ENCODE measurements at places on chromosomes 3 and 15. TPM values are rescaled to one million over a fixed set of nuclear protein-coding genes. Genes with fewer than 3 reads are reported as not detected.

GRCh38 chr3:174784206-174784934 lies 74.8 kb upstream of the NAALADL2 start:
- no peaks in the 10 kb centered on the region for H3K36me3 ChIP-seq
- H3K4me1 ChIP-seq = no peaks in the 10 kb centered on the region
- DNase-seq = peak; percentile 74
- H3K4me3 ChIP-seq = no peak overlapping the region
- H3K27ac ChIP-seq = no peak overlapping the region

ABI3BP gene
- polyA plus RNA-seq = 26.7 TPM

DNA sequence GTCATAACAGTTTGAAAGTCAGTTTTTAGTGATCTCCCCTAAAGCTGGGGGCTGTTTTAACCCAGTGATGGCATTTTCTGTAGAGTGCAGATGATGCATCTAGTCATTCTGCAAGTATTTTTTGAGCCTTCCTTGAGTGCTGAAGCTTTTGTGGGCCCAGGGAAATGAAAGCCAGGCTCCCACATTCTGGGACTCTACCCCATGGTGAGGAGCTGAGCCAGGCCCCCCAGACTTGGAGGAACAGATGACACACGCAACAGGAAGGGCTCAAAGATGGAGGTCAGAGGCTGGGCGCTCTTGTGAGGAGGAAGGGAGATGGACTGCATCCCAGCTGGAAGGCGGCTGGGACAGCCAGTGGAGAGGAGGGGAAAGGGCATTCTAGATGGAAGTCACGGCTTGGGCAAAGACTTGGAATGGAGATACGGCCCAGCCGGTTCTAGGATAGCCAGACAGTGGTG lies 40.8 kb downstream of the MRAS start:
- H3K27me3 ChIP-seq = no peaks in the 10 kb centered on the region
- no peaks in the 10 kb centered on the region for H3K36me3 ChIP-seq
- H3K27ac ChIP-seq = peak overlapping the region; percentile 2
- H3K4me3 ChIP-seq = no peak overlapping the region
- DNase-seq = peak; percentile 12

DISP2 gene
- polyA plus RNA-seq = 0.42 TPM

GRCh38 chr3:182808041-182808770 lies 14.9 kb downstream of the ATP11B start:
- peaks cover 1% of the 10 kb centered on the region for H3K4me1 ChIP-seq
- DNase-seq = no peak
- no peak overlapping the region for H3K4me3 ChIP-seq

SYNPR gene
- polyA plus RNA-seq = not detected

DNA sequence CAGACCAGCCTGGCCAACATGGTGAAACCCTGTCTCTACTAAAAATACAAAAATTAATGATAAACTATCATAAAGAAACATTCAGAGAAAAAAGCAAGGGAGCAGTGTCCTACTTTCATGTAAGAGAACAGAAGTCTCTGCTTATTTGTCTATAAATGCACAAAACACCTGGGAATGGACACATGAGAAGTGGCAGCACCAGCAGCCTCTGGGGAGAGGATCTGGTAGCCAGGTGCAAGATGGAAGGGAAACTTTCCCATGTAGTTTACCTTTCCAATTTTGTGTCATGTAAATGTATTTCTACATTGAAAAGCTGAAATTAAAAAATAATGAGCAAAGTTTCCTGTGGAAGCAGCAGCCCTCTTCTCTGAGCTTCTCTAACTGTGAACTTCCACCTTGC lies 18.8 kb downstream of the SCAP start:
- H3K27ac ChIP-seq = no peak overlapping the region
- no peak overlapping the region for H3K4me3 ChIP-seq
- H3K36me3 ChIP-seq = no peaks in the 10 kb centered on the region
- no peaks in the 10 kb centered on the region for H3K27me3 ChIP-seq
- no peak for DNase-seq

MAN2A2 gene
- 55.5 TPM for polyA plus RNA-seq

DNA sequence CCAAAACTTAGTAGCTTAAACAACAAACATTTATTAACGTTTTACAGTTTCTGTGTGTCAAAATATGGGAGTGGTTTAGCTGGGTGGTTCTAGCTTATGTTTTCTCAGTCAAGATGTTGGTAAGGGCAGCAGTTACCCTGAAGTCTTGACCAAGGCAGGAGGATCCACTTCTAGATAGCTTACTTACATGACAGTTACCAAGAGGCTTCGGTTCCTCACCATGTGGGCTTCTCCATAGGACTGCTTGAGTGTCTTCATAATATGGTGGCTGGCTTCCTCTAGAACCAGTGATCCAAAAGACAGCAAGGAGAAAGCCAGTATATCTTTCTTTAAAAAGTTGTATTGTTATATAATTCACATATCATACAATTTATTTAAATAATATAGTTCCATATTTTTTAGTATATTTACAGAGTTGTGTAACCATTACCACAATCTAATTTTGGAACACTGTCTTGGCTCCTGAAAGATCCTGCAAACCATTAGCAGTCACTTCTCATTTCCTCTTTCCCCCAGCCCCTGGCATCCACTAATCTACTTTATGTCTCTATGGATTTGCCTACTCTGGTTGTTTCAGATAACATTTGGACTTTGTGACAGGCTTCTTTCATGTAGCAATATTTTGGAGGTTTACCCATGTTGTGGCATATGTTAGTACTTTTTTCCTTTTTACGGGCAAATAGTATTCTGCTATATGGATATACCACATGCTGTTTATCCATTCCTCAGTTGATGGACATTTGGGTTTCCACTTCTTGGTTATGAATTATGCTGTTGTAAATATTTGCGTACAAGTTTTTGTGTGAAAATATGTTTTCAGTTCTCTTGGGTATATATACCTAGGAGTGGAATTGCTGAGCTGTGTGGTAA lies 33.3 kb downstream of the MAPK6 start:
- no peak for DNase-seq
- peaks cover 25% of the 10 kb centered on the region for H3K36me3 ChIP-seq
- no peak overlapping the region for H3K4me3 ChIP-seq
- H3K27ac ChIP-seq = no peak overlapping the region
- no peaks in the 10 kb centered on the region for H3K27me3 ChIP-seq

DNA sequence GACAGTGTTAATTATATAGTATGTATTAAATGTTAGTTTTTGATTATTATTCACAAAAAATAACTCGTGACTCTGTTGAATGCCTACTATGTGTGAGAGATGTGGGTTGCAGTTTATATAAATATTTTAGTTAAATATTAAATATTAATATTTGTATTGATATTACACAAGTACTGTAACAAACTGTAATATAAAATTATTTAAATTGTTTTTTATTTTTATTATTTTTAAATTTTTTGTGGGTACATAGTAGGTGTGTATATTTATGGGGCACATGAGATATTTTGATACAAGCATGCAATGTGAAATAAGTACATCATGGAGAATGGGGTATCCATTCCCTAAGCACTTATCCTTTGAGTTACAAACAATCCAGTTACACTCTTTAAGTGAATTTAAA lies 196.1 kb upstream of the ZNF717 start:
- no peak overlapping the region for H3K27ac ChIP-seq
- H3K4me1 ChIP-seq = no peaks in the 10 kb centered on the region
- H3K4me3 ChIP-seq = no peak overlapping the region
- H3K36me3 ChIP-seq = no peaks in the 10 kb centered on the region
- H3K27me3 ChIP-seq = no peaks in the 10 kb centered on the region

DNA sequence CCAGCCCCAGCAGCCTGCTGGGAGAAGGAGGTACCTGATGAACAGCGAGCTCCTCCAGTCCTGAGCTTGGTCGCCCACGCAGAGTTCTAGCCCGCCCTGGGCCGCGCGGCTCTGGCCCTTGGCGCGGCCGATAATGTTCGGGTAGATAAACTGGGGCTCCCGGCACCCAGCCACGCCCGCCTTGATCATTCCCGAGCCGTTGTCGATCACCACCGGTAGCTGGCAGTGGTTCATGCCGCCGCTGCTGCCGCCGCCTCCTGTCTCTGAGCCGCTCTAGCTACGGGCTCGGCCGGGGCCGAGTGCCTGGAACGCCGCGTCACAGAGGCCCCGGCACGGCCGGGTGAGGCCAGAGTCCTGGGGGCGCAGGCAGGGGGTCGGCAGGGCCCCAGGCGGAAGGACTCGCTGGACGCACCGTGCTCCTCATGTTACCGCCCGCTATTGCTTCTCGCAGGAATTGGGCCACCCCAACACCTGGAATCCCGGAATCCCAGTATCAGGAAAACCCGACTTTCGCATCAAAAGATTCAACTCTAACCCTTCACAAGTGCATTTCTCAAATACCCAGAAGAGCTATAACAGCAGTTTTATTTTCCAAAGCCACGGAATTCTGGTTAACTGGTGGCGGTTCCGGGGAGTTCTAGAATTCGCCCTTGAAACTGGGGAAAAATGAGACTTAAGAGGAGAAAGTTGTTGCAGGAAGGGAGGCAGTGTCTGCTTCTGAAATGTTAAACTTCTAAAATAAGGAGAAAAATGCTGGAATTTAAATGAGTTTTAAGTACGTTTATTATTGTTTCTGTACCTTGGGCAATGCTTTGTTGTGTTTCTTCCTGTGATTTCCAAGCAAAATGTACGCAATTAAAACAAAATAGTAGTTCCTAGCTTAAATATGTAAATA lies at the start of gene ACTRT3:
TSS of gene ACTRT3 (minus strand) at position 275 of the 895 bp plus-strand sequence. CDS start at position 234, 41 bp downstream.
- H3K4me1 ChIP-seq = no peaks in the 10 kb centered on the region
- H3K27me3 ChIP-seq = no peaks in the 10 kb centered on the region
- peak; percentile 43 for DNase-seq
- peak within 1 kb of the TSS; percentile 57 for H3K4me3 ChIP-seq
- peak within 1 kb of the TSS; percentile 66 for H3K27ac ChIP-seq

- H3K27ac ChIP-seq = no peak overlapping the region
- H3K4me1 ChIP-seq = no peaks in the 10 kb centered on the region
- H3K4me3 ChIP-seq = no peak overlapping the region
- H3K27me3 ChIP-seq = no peaks in the 10 kb centered on the region
- DNase-seq = no peak
- H3K36me3 ChIP-seq = peaks cover 13% of the 10 kb centered on the region
Observed at GRCh38 chr3:111156517-111156916, 84.9 kb downstream of the NECTIN3 start.

PLSCR5 gene
- polyA plus RNA-seq = not detected

- no peak overlapping the region for H3K27ac ChIP-seq
- H3K36me3 ChIP-seq = no peaks in the 10 kb centered on the region
- peaks cover 4% of the 10 kb centered on the region for H3K4me1 ChIP-seq
- no peak overlapping the region for H3K4me3 ChIP-seq
- DNase-seq = no peak
Observed at GRCh38 chr15:64019764-64020163, 26.5 kb downstream of the DAPK2 start.

GRCh38 chr15:66389098-66389858 lies 2.6 kb downstream of the MAP2K1 start:
- no peaks in the 10 kb centered on the region for H3K27me3 ChIP-seq
- H3K27ac ChIP-seq = no peak overlapping the region
- peaks cover 6% of the 10 kb centered on the region for H3K4me1 ChIP-seq
- DNase-seq = no peak
- H3K36me3 ChIP-seq = peaks cover 2% of the 10 kb centered on the region

SAMD7 gene
- not detected for polyA plus RNA-seq

CCR3 gene
- polyA plus RNA-seq = not detected

- no peak for DNase-seq
- peaks cover 16% of the 10 kb centered on the region for H3K36me3 ChIP-seq
- H3K27me3 ChIP-seq = no peaks in the 10 kb centered on the region
- H3K4me1 ChIP-seq = no peaks in the 10 kb centered on the region
- H3K4me3 ChIP-seq = no peak overlapping the region
Observed at GRCh38 chr3:107775974-107776373, 253.2 kb downstream of the BBX start.

GRCh38 chr3:186599142-186599784 lies 13.6 kb upstream of the AHSG start:
- no peaks in the 10 kb centered on the region for H3K4me1 ChIP-seq
- no peak for DNase-seq
- no peaks in the 10 kb centered on the region for H3K36me3 ChIP-seq
- peaks cover 5% of the 10 kb centered on the region for H3K27me3 ChIP-seq

ALG1L2 gene
- not detected for polyA plus RNA-seq

AQR gene
- 17.9 TPM for polyA plus RNA-seq

DNA sequence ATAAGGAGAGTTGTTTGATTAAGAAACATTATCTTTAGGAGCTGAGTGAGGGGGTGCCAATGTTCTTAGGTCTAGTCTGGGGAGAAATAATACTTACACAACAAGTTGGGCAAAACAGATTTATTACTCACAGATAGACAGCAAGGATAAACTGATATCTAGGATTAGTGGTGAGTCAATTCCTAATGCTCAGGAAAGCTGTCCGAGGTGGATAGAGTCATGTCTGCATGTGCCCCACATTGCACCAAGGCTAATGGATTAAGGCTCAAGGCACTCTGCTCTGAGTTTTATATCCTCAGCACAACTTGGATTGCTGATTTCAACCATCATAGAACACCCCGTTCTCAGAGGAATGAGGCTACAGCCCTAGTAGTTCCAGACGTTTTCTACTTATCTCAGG lies 1042.3 kb downstream of the OTOL1 start:
- H3K27me3 ChIP-seq = no peaks in the 10 kb centered on the region
- no peak overlapping the region for H3K4me3 ChIP-seq
- no peak overlapping the region for H3K27ac ChIP-seq
- no peaks in the 10 kb centered on the region for H3K36me3 ChIP-seq
- DNase-seq = peak; percentile 0

DNA sequence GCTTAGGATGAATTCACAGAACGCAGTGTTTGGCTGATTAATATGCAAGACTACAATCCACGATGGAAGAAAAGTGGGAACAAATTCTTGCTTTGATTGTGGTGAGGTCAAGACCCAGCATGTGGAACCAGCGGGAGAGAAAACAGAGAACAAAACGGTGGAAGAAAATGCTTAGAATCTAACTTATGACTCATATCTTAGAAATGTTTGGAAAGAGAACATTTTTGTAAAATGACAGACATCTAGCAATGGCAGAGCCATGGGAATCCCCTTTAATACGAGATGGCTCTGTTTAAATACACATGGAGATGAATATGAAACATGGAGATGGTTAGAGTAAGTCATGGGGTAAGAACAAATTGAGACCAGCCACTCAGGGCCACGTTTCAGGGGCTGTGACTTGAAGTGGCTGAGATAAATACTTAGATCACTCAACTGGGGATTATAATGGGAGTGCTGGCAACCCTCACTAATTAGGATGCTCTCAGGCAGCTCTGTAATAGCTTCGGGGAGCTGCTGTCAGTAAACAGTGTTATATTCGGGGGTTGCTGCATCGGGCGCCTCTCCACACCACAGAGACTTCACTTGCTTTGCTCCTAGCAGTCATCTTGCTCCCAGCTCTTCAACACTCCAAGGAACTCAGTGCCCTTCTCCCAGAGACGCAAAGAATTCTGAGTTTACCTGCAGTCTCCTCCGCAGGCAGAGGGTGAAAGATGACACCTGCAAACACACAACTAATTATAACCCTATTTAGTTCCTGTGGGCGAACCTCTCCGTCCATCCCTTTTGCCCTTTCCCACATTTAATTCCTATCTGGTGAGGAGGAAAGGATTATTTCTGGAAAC lies 68.0 kb upstream of the ONECUT1 start:
- H3K27ac ChIP-seq = no peak overlapping the region
- H3K4me3 ChIP-seq = no peak overlapping the region
- H3K36me3 ChIP-seq = no peaks in the 10 kb centered on the region

GRCh38 chr15:81747482-81747881 lies 298.3 kb downstream of the MEX3B start:
- H3K4me1 ChIP-seq = no peaks in the 10 kb centered on the region
- no peaks in the 10 kb centered on the region for H3K36me3 ChIP-seq
- DNase-seq = no peak
- H3K4me3 ChIP-seq = no peak overlapping the region
- no peak overlapping the region for H3K27ac ChIP-seq

GRCh38 chr15:53536479-53537120 lies 222.9 kb downstream of the WDR72 start:
- H3K27ac ChIP-seq = no peak overlapping the region
- no peaks in the 10 kb centered on the region for H3K27me3 ChIP-seq
- no peaks in the 10 kb centered on the region for H3K36me3 ChIP-seq
- DNase-seq = no peak
- no peaks in the 10 kb centered on the region for H3K4me1 ChIP-seq
- H3K4me3 ChIP-seq = no peak overlapping the region

Data from IMR-90 (cell line).